ENCODE measurements at places on chromosomes 5 and 9.

DNA sequence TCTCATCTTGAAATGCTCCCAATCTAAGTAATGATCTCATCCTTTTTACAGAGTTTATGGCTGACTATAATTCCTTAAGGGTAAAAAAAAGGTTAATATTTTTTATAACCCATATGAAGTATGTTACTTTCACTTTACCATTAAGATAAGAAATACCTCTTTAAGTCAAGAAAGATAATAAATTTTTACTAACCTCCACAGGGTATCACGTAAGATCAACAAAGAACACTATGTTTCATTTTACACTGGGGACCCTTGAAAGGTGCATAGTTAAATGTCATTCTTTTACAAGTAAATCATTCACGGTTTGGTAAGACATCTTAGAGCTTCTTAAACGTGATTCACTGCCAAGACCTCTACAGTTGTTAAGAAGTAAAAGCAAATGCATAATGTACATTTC lies 472.7 kb upstream of the CDH9 start:
- no peak for DNase-seq

DNA sequence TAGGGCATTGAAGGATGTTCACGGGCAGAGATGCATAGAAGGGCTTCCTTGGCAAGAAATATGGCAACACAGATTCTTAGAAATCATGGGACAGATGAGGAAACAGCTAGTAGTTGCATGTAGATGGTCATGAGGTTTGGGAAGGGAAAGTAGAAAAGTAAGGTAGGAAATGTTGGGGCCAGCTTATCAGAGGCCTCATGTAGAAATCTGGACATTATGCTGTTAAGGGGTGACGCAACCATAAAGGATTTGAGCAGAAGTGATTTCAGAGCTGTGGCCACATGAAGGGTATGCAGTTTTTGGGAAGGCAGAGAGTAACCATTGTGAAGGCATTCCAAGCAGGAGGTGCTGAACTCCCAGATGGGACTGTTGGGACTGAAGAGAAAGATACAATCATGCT lies 224.0 kb downstream of the ARHGAP26 start:
- no peak for DNase-seq

DNA sequence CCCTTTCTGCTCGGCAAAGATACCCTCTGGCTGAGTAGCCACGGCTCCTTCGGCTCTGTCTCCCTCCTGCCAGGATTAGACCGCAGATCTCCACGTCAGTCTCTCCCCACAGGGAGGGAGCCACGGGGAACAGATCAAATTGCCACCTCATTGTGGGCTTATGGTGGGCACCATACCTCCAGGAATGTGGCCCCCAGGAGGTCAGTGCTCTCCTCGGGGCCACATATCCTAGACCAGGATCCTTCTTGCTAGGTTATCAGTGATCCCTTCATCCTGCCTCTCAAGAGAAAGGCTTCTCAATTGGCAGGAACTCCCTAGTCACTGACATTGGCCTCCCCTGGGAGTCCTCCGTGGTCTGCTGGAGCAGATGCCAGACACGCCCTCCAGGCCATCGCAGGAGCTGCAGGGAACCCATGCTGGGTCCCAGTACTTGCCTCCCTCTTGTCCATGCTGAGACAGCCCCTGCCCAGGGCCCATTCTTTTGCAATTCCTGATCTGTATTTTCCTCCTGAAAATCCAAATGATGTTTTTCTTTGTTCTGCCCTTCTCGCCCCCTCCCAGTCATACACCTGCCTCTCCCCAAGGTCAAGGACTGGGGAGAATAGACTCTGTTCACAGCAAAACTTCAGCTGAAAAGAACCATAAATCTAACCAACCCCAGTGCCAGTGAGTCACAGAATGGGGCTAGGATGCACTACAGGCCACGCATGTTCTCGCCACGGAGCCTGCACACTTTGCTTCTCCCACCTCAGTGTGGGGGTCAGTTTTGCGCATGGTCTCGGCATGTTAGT lies 31.6 kb upstream of the ENHO start:
- DNase-seq: no peak

- no peak for DNase-seq
Observed at GRCh38 chr5:176692326-176692725, 45.0 kb downstream of the TSPAN17 start.

GRCh38 chr9:99340281-99340680 lies 118.2 kb downstream of the SEC61B start:
- DNase-seq: no peak

GRCh38 chr5:135491552-135492318 lies 39.6 kb upstream of the TIFAB start:
- no peak for DNase-seq

- DNase-seq: no peak
Observed at GRCh38 chr9:84698323-84698722, 28.8 kb downstream of the NTRK2 start.

GRCh38 chr9:110659891-110660541 lies 8.6 kb upstream of the MUSK start:
- no peak for DNase-seq

GRCh38 chr5:139100825-139101224 lies 97.3 kb downstream of the SIL1 start:
- DNase-seq: no peak

GRCh38 chr5:39555788-39556187 lies 131.0 kb upstream of the DAB2 start:
- DNase-seq: no peak

GRCh38 chr9:70486127-70486526 lies 71.7 kb upstream of the KLF9 start:
- DNase-seq: no peak

DNA sequence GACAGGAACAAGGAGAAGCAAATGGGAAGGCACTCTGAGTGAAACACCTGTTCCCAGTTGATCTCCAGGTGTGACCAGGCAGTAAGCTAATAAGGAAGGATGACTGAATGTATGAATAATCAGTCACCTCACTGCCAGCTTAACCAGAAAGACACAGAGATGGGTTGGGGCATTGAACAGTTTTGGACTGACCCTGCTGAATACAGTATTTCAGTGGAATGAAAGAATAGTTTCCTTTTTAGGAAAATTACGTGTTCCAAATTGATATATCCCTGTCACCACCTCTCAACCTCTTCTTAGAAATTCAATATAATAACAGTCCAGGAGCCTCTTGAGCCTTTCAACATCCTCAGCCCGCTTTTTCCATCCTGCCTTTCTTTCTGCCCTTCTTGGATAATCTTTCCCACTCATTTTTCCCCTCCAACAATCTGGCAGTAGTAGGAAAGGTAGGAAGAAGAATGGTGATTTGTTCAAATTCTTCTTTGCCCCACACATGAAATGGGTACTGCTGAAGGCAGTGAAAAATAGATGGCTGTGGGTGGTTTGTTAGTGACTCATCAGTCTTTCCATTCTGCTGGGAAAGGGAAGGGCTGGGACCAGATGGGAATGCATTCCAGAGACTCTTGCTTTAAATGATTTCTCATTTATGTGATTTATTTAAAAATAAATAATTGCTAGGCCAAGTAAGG lies 117.9 kb downstream of the ZSWIM6 start:
- DNase-seq: no peak

DNA sequence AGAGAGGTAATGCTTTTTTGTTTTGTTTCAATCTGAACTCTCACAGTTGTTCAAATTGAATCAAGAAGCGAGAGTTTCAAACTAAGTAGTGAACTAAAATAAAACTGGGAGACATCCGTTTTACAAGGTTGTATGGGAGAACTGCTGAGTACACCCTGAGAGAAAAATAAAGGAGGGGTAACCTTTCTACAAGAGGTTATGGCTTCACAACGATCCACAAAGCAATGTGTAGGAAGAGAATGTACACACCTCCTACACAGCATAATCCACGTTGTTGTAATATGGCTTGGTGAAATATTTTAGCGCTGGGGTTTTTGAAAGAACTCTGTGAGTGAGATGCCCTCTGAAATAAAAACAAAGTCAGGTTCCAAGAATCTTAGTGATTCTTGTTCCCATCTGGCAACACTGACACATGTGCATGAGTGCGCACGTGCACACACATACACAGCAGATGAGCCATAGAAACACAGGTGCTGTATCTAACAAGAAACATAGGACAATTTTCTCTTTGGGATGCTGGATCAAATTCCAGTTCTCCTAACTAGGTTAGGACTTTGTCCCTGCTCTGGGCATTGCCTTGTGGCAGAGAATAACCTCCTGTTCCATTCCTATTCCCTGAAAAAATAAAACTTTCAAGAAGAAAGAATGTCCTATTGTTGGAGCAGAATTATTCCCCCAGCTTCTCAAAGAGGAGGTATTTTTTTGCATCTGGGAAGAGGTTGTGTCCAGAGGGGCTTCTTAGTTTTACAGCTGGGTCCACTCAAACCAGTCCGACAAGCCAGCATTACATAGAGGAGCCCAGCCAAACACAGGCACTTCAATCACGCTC lies 94.5 kb upstream of the EFNA5 start:
- DNase-seq: no peak

- DNase-seq: no peak
Observed at GRCh38 chr9:93960221-93960970, 5.2 kb upstream of the BARX1 start.

DNA sequence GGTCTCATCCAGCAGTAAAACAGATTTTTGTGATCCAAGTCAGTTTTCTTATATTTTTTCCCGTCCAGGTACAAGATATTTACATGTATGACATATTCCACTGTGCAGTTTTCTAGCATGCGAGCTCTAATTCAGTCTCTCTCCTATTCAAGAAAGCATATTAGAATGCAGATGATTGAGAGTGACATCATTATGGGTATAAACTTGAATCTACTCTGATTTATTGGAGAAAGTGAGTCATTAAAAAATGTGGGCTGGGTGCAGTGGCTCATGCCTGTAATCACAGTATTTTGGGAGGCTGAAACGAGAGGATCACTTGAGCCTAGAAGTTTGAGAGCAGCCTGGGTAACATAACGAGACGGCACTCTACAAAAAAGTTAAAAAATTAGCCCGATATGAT lies 6.2 kb downstream of the FER start:
- DNase-seq: no peak

GRCh38 chr5:168311061-168311566 lies 19.7 kb downstream of the WWC1 start:
- DNase-seq: no peak

All from stimulated activated CD4-positive, alpha-beta T cell treated with anti-CD3 and anti-CD28 coated beads, TNF-alpha, amount 100 ng/mL, for 4 hours (primary cell).